Kidney (tissue), 22 donors: ENCODE measurements at places on chromosomes 11 and 22. TPM values are rescaled to one million over a fixed set of nuclear protein-coding genes. Genes with fewer than 3 reads are reported as not detected.
A peak's percentile ranks its signal among the peaks of the same experiment; 100 is the strongest.

DNA sequence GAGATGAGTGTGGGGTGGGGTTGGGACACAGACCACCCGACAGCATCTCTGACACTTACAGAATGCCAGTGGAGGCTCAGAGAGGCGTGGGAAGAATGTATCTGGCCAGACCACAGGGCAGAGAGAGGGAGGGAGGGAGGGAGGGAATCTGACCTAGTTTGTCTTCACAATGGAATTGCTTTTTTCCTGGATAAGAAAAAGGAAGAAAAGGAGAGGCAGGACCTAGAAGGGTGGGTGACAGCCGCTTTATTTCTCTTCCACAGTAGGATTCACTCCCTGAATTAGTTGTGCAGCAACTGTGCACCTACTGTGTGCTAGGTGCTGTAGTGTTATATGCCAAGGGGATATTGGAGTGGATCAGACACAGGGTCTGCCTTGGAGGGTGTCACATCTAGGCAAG, 3.7 kb downstream of the KCNK4 start:
- no peak overlapping the region for H3K4me3 ChIP-seq
- H3K4me1 ChIP-seq, result peaks cover 11% of the 10 kb centered on the region
- DNase-seq, result no peak
- H3K36me3 ChIP-seq, result no peaks in the 10 kb centered on the region
- no peak overlapping the region for H3K27ac ChIP-seq

DNA sequence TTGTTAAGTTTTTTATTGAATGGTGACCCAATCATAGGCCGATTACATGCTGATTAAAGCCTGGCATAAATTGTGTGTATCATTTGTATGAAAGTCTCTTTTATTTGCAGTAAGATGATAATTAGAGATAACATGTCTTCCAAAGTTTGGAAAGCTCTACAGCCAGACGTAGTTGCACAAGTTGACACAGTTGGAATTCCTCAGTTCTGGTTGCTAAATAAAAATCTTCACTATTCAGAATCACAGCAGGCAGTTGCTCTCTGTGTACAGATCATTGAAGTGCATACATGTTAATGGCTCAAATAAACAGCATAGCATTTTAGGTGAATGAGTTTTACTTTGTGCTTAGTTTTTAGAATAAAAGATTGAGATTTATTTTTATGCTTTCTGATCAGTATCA, 69.5 kb downstream of the ARHGAP42 start:
- no peak overlapping the region for H3K27ac ChIP-seq
- H3K4me1 ChIP-seq, result no peaks in the 10 kb centered on the region
- no peaks in the 10 kb centered on the region for H3K36me3 ChIP-seq
- no peaks in the 10 kb centered on the region for H3K27me3 ChIP-seq

The C1QTNF5 gene
- total RNA-seq, result 42.8 TPM

DNA sequence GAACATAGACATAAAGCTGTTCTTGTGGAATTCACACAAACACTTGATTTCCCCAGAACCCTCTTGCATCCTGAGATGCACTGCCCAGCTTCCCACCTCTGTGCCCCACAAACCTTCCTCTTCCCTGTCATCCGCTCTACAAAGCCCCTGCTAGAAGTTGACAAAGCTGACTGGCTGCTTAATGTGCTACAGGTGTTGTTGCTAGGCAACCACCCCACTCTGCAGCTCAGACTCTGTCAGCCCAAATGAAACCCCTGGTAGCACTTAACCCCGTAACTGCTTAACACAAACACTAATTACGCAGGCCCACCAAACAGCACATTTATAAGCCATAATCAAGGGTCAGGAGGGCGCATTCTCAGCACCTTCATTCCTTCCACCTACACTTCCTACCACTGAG, 172.0 kb upstream of the CADM1 start:
- no peaks in the 10 kb centered on the region for H3K36me3 ChIP-seq
- H3K4me3 ChIP-seq, result no peak overlapping the region
- no peak overlapping the region for H3K27ac ChIP-seq
- H3K4me1 ChIP-seq, result no peaks in the 10 kb centered on the region
- DNase-seq, result peak; percentile 76

The MB gene
- total RNA-seq, result not detected

- H3K27me3 ChIP-seq, result no peaks in the 10 kb centered on the region
- H3K4me1 ChIP-seq, result peaks cover 13% of the 10 kb centered on the region
- H3K4me3 ChIP-seq, result no peak overlapping the region
- no peak for DNase-seq
These were observed 4.9 kb downstream of the SLCO2B1 start for GRCh38 chr11:75155570-75156422.

DNA sequence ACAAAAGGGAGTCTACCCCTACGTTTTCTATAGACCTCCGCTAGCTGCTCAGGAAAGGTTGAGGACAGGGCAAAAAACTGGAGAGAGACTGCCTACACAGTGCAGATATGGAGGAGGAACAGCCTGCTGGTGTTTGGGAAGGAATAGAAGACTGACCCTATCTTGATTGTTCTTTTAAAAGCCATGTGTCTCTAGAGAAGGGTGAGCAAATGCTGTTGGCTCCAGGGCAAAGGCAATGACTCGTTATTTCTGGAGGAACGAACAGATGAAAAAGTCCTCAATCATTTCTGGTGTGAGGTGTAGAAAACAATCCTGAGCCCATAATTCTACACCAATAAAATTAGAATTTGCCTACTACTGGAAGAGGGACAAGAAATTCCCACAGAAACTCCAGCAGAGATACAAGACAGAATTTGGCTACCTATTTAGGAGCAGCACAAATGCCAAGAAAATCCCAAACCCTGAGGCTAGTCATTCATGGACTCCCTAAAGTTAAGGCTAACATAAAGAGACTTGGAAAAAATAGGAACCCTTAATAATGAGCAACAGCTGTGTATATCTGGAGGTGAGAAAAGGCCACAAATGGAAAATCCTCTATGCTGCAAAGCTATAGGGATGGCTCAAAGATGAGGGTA, 1206.3 kb upstream of the CNTN5 start:
- no peak overlapping the region for H3K4me3 ChIP-seq
- H3K4me1 ChIP-seq, result no peaks in the 10 kb centered on the region
- no peaks in the 10 kb centered on the region for H3K36me3 ChIP-seq

- peaks cover 15% of the 10 kb centered on the region for H3K4me1 ChIP-seq
- peak within 1 kb of the TSS; percentile 51 for H3K4me3 ChIP-seq
- no peaks in the 10 kb centered on the region for H3K36me3 ChIP-seq
- H3K27me3 ChIP-seq, result peaks cover 24% of the 10 kb centered on the region
- H3K27ac ChIP-seq, result no peak within 1 kb of the TSS
These were observed at the start of gene SCN4B for GRCh38 chr11:118152552-118153471. Gene SCN4B (minus strand): TSS chr11:118152823. CDS start chr11:118152673, 150 bp downstream.

DNA sequence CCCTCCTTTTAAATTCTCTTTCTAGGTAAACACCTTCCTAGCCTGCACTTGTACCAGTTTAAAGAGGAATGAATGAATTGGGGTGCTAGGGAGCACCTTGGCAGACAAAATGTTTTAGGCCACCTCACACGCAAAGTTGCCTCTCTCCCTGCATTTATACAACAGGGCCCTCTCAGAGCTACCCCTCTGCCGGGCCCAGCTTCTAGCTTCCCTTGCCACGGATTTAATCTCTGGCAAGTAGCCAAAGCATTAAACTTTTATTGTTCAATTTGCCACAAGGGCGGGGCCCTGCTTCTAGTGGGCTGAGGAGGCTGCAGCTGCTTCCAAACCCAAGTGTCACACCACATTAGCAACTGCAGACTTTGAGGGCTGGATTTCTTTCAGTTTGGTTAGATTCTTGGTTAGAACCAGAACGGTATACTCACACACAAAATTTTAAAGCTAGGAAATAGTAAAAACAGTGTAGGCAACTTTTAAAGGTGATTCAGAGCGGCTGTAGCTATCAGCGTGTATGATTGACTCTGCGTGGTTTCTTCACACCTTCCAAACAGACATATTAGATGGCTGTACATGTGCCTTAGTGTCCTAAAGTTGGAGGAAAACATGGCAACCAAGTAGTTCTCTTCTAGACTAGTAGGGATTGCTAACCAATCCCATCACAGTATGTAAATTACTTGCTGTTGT, 6.5 kb downstream of the KREMEN1 start:
- peaks cover 4% of the 10 kb centered on the region for H3K36me3 ChIP-seq
- DNase-seq, result no peak
- no peaks in the 10 kb centered on the region for H3K27me3 ChIP-seq
- no peak overlapping the region for H3K4me3 ChIP-seq

DNA sequence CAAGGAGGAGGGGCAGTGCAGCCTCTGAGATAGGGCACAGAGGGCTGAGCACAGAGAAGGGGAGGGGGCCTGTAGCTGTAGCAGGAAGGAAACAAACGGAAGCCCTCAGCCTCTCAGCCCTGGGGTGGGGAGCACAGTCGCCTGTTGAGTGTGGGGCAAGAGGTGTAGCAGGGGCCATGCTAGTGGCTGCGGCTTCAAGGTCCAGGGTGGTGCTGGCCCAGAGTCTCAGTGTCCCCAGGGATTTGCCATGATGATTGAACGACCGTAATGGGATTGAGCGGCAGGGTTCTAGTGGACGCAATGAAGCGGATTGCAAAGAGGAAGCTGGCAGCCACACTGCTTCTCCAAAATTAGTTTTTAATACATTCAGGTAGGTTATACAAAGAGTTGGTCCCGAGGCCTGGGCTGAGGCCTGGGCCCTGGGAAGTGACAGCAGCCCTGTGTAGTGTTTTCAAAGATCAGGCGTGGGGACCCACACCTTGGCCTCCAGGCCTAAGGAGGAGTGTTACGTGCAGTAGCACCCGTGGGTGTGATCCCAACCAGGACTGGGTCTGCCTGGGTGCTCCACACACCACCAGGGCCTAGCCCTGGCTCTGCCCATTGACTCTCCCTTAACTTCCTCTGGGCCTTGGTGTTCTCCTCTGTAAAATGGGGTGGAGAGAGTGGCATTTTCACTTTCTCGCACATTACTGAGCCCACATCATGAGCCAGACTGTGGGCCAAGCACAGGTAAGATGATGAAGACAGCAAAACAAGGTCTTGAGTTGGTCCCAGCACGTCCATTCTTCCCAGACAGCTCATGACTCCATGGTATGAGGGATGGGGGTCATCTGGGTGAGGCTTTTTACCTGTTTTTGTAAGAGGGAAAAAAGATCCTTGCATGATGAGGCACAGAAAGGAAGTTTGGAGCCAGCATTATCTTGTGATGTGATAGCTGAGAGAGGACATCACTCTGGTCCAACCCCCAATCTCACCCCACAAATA, 13.1 kb downstream of the LRRC32 start:
- no peak overlapping the region for H3K4me3 ChIP-seq
- no peaks in the 10 kb centered on the region for H3K27me3 ChIP-seq
- H3K36me3 ChIP-seq, result no peaks in the 10 kb centered on the region
- peak; percentile 48 for DNase-seq
- peak overlapping the region; percentile 28 for H3K27ac ChIP-seq
- peaks cover 23% of the 10 kb centered on the region for H3K4me1 ChIP-seq

GRCh38 chr22:42169055-42169469, 38.5 kb upstream of the CYP2D6 start:
- no peak overlapping the region for H3K27ac ChIP-seq
- H3K4me3 ChIP-seq, result no peak overlapping the region
- H3K27me3 ChIP-seq, result no peaks in the 10 kb centered on the region

GRCh38 chr11:71434576-71435130, 13.5 kb downstream of the DHCR7 start:
- no peaks in the 10 kb centered on the region for H3K27me3 ChIP-seq
- DNase-seq, result no peak
- no peak overlapping the region for H3K4me3 ChIP-seq
- H3K27ac ChIP-seq, result no peak overlapping the region
- H3K36me3 ChIP-seq, result peaks cover 5% of the 10 kb centered on the region

GRCh38 chr11:67429038-67429668, 859 bp downstream of the RPS6KB2 start:
- DNase-seq, result no peak
- no peak overlapping the region for H3K27ac ChIP-seq
- peaks cover 4% of the 10 kb centered on the region for H3K4me1 ChIP-seq
